Stimulated activated CD8-positive, alpha-beta memory T cell treated with anti-CD3 and anti-CD28 coated beads, Interleukin-12 subunit alpha, Interleukin-12 subunit beta, amount 100 ng/mL, for 4 hours (primary cell): ENCODE measurements at places on chromosomes 2 and 18.

DNA sequence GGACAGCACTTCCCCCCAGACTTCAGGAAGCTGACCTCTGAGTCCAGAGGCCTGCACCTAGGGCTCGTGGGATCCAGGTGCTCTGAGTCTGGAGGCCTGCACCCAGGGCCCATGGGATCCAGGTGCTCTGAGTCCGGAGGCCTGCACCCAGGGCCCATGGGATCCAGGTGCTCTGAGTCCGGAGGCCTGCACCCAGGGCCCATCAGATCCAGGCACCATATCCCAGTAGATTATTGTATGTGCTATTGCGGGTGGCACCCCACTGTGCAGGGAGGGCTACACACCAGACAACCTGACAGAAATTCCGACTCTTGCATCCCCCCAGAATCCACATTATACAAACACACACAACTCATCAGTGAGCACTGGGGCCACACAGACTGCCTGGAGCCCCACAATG, 515.2 kb downstream of the EIPR1 start:
- no peak for DNase-seq

GRCh38 chr2:231926180-231926741, at the start of gene NPPC:
Gene NPPC (minus strand): TSS chr2:231926396. CDS start chr2:231926249, 147 bp downstream.
- DNase-seq: peak; percentile 48

- DNase-seq: no peak
Observed at GRCh38 chr2:136251885-136252585, 134.1 kb upstream of the CXCR4 start.

GRCh38 chr2:24915175-24915574, 4.9 kb downstream of the ADCY3 start:
- DNase-seq: no peak

- DNase-seq: no peak
Observed at GRCh38 chr2:144965172-144965571, 445.3 kb upstream of the ZEB2 start.
